Natural killer cell treated with Interleukin-12 subunit alpha and Interleukin-12 subunit beta and Interleukin-15 and Interleukin-18, amount 100 ng/mL, for 72 hours (primary cell): ENCODE measurements at places on chromosomes 11 and 22. TPM values are rescaled to one million over a fixed set of nuclear protein-coding genes. Genes with fewer than 3 reads are reported as not detected.

GRCh38 chr11:59259867-59260475, 47.2 kb upstream of the MPEG1 start:
- H3K4me1 ChIP-seq, result no peaks in the 10 kb centered on the region
- no peak for DNase-seq
- H3K36me3 ChIP-seq, result no peaks in the 10 kb centered on the region
- peaks cover 2% of the 10 kb centered on the region for H3K27me3 ChIP-seq
- no peak overlapping the region for H3K4me3 ChIP-seq

The SLC17A6 gene
- total RNA-seq, result not detected

- no peaks in the 10 kb centered on the region for H3K27me3 ChIP-seq
- no peak for DNase-seq
- no peak overlapping the region for H3K27ac ChIP-seq
- no peak overlapping the region for H3K4me3 ChIP-seq
These were observed 24.1 kb upstream of the CHKA start for GRCh38 chr11:68145120-68145866.

- H3K27ac ChIP-seq, result peak overlapping the region; percentile 80
- peak overlapping the region; percentile 7 for H3K4me3 ChIP-seq
- DNase-seq, result no peak
- H3K36me3 ChIP-seq, result no peaks in the 10 kb centered on the region
These were observed 14.5 kb downstream of the ST3GAL4 start for GRCh38 chr11:126370016-126370415.

The FAT3 gene
- total RNA-seq, result not detected

GRCh38 chr11:102287964-102288724, 29.1 kb upstream of the BIRC3 start:
- no peaks in the 10 kb centered on the region for H3K36me3 ChIP-seq
- peak overlapping the region; percentile 35 for H3K4me3 ChIP-seq
- no peak for DNase-seq
- H3K4me1 ChIP-seq, result peaks cover 3% of the 10 kb centered on the region
- no peak overlapping the region for H3K27ac ChIP-seq

The JRKL gene
- total RNA-seq, result 8.8 TPM

The MMP8 gene
- not detected for total RNA-seq

GRCh38 chr22:22380098-22381030, 128.2 kb downstream of the ZNF280B start:
- no peaks in the 10 kb centered on the region for H3K4me1 ChIP-seq
- H3K27me3 ChIP-seq, result peaks cover 44% of the 10 kb centered on the region
- no peak for DNase-seq
- H3K4me3 ChIP-seq, result no peak overlapping the region
- H3K36me3 ChIP-seq, result no peaks in the 10 kb centered on the region

GRCh38 chr22:48072777-48073176, 1310.3 kb downstream of the TBC1D22A start:
- no peak overlapping the region for H3K27ac ChIP-seq
- no peaks in the 10 kb centered on the region for H3K4me1 ChIP-seq
- DNase-seq, result no peak
- H3K36me3 ChIP-seq, result no peaks in the 10 kb centered on the region
- no peak overlapping the region for H3K4me3 ChIP-seq
